ENCODE measurements at places on chromosomes 6 and 20. TPM values are rescaled to one million over a fixed set of nuclear protein-coding genes. Genes with fewer than 3 reads are reported as not detected.
A peak's percentile ranks its signal among the peaks of the same experiment; 100 is the strongest.

- peaks cover 17% of the 10 kb centered on the region for H3K4me1 ChIP-seq
- no peaks in the 10 kb centered on the region for H3K36me3 ChIP-seq
- DNase-seq: no peak
- H3K27ac ChIP-seq: no peak overlapping the region
These were observed 1.5 kb downstream of the TFAP2A start for GRCh38 chr6:10413262-10413849.

SALL4 gene
- total RNA-seq: not detected

- no peak for DNase-seq
- peaks cover 25% of the 10 kb centered on the region for H3K4me1 ChIP-seq
- H3K27ac ChIP-seq: no peak overlapping the region
- H3K27me3 ChIP-seq: peaks cover 66% of the 10 kb centered on the region
- H3K36me3 ChIP-seq: no peaks in the 10 kb centered on the region
- peak overlapping the region; percentile 33 for H3K4me3 ChIP-seq
These were observed 631 bp downstream of the ULBP2 start for GRCh38 chr6:149942461-149942829.

GRCh38 chr6:64505312-64505711, 869.7 kb downstream of the PHF3 start:
- DNase-seq: no peak
- no peaks in the 10 kb centered on the region for H3K27me3 ChIP-seq
- no peak overlapping the region for H3K4me3 ChIP-seq
- H3K4me1 ChIP-seq: no peaks in the 10 kb centered on the region
- no peak overlapping the region for H3K27ac ChIP-seq
- no peaks in the 10 kb centered on the region for H3K36me3 ChIP-seq

GRCh38 chr6:21987501-21987957, 309.3 kb downstream of the PRL start:
- no peaks in the 10 kb centered on the region for H3K27me3 ChIP-seq
- H3K4me3 ChIP-seq: peak overlapping the region; percentile 10
- peak overlapping the region; percentile 72 for H3K27ac ChIP-seq
- no peaks in the 10 kb centered on the region for H3K36me3 ChIP-seq
- DNase-seq: peak; percentile 73

DNA sequence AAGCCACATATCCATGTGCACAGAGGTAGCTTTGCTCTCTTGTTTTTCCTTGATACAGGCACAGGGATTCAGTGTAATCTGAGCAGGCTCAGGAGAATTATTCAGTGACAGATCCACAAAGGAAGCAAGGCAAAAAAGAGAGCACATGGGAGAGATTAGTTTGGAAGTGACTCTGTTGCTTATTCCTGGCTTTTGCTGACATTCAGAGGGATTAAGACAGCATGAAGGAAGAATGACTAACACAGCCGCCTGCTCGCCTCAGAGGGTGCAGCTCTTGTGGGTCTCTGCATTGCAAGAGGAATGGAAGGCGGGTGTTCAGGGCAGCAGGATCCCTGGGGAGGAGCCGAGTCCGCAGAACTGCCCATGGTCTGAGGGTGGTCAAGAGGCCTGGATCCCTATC, 203.4 kb upstream of the KCNQ5 start:
- H3K27me3 ChIP-seq: no peaks in the 10 kb centered on the region
- H3K27ac ChIP-seq: no peak overlapping the region
- H3K4me3 ChIP-seq: no peak overlapping the region
- no peaks in the 10 kb centered on the region for H3K36me3 ChIP-seq
- no peak for DNase-seq

TRAM2 gene
- total RNA-seq: 9.4 TPM

SLC24A3 gene
- 4.6 TPM for total RNA-seq

- DNase-seq: no peak
- no peaks in the 10 kb centered on the region for H3K36me3 ChIP-seq
These were observed 40.1 kb downstream of the VSTM2L start for GRCh38 chr20:37943033-37943432.

- no peak overlapping the region for H3K4me3 ChIP-seq
- H3K36me3 ChIP-seq: no peaks in the 10 kb centered on the region
- no peak overlapping the region for H3K27ac ChIP-seq
- DNase-seq: no peak
These were observed 71.2 kb upstream of the PRDM1 start for GRCh38 chr6:106014955-106015354.

DNA sequence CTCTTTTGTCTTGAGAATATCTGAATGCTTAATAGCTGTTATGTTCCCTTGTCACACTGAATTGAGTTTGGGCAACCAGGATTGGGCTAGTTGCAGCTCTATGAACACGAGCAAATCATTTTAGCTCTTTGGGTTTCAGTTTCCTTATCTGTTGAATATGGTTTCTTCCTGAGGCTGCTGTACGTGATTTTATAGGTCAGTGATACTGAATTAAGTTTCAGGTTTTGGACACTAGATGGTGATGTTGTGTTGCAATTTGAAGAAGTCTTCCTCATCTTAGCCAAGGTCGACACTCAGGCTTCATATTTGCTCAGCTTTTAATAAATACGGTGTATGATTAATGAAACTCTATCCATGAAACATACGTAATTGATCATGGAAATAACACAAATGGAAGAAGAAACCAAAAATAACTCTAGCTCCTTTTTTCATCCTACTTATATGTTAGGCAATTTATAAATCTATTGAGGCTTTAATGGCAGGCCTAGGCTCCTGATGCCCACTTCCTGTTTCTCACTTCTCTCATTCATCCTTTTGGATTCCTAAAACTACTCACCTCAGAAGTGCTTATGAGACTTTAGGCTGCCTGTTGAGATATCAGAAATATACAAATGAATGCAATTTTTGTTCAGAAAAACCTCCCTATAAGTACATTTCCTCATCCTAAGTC, 354.1 kb upstream of the MAP3K7 start:
- H3K27me3 ChIP-seq: no peaks in the 10 kb centered on the region
- no peak overlapping the region for H3K27ac ChIP-seq
- H3K4me1 ChIP-seq: no peaks in the 10 kb centered on the region
- H3K36me3 ChIP-seq: no peaks in the 10 kb centered on the region

GRCh38 chr20:10553326-10553984, 118.3 kb downstream of the SLX4IP start:
- H3K4me1 ChIP-seq: no peaks in the 10 kb centered on the region
- H3K36me3 ChIP-seq: no peaks in the 10 kb centered on the region
- no peak overlapping the region for H3K4me3 ChIP-seq
- DNase-seq: peak; percentile 74
- H3K27me3 ChIP-seq: no peaks in the 10 kb centered on the region

DNA sequence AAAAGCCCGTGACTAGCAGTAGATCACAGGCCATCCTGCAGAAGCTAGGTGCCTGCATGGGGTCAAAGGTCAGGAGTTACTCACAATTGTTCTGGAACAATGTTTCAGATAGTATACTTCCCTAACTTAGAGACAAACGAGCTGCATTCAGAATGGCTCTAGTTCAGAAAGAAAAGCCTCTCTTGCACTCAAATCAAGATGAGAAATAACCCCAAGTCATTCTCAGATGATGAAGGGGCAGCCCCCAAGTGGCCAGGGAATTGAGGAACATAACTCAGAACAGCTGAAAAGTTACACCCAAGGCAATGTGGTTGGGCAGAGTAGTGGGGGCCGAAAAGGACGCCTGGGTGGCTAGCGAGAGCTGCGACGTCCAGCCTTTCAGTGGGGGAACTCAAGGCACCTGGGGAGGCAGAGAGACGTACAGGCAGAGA, 27.8 kb downstream of the FYN start:
- H3K36me3 ChIP-seq: no peaks in the 10 kb centered on the region
- H3K27ac ChIP-seq: peak overlapping the region; percentile 12
- peaks cover 41% of the 10 kb centered on the region for H3K4me1 ChIP-seq
- H3K27me3 ChIP-seq: no peaks in the 10 kb centered on the region

DNA sequence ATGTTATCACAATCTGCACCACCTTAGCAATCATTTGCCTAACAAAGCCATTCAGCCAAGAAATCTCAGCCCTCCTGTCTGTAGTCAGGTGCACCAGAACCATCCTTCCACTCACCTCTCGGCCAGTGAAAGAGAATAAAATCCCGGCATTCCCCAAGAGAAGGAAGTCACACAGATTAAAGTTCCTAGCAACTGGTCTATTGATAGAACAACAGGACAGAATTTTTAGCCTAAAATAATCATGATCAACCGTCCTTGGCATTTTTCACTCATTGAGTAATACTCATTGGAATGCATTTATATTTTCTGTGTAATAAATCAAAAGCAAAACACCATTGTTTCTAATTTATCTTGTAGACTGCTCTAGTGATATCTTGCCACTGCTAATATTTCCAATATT, 85.7 kb upstream of the CDH4 start:
- no peaks in the 10 kb centered on the region for H3K36me3 ChIP-seq
- no peaks in the 10 kb centered on the region for H3K4me1 ChIP-seq
- no peak overlapping the region for H3K27ac ChIP-seq

STX11 gene
- total RNA-seq: 3.0 TPM

- no peaks in the 10 kb centered on the region for H3K4me1 ChIP-seq
- no peak for DNase-seq
These were observed 100.6 kb upstream of the SALL4 start for GRCh38 chr20:51902933-51903332.

PXT1 gene
- total RNA-seq: not detected

GUCA1A gene
- not detected for total RNA-seq

GRCh38 chr6:70112716-70113115, 190.2 kb downstream of the COL9A1 start:
- H3K27me3 ChIP-seq: no peaks in the 10 kb centered on the region
- no peak overlapping the region for H3K27ac ChIP-seq
- no peaks in the 10 kb centered on the region for H3K4me1 ChIP-seq
- H3K4me3 ChIP-seq: no peak overlapping the region

GRCh38 chr6:97775012-97775411, 492.0 kb upstream of the MMS22L start:
- H3K36me3 ChIP-seq: no peaks in the 10 kb centered on the region
- no peak for DNase-seq
- H3K27ac ChIP-seq: no peak overlapping the region
- no peaks in the 10 kb centered on the region for H3K4me1 ChIP-seq
- H3K27me3 ChIP-seq: no peaks in the 10 kb centered on the region
- no peak overlapping the region for H3K4me3 ChIP-seq

PPP1R14C gene
- total RNA-seq: 40.6 TPM

- H3K4me1 ChIP-seq: no peaks in the 10 kb centered on the region
- H3K27ac ChIP-seq: no peak overlapping the region
- no peaks in the 10 kb centered on the region for H3K36me3 ChIP-seq
- H3K4me3 ChIP-seq: no peak overlapping the region
- DNase-seq: no peak
These were observed 18.8 kb upstream of the OLIG3 start for GRCh38 chr6:137512757-137513605.

PLAGL2 gene
- total RNA-seq: 6.6 TPM

CALHM4 gene
- not detected for total RNA-seq

- no peaks in the 10 kb centered on the region for H3K36me3 ChIP-seq
- no peak overlapping the region for H3K27ac ChIP-seq
- DNase-seq: no peak
- H3K4me3 ChIP-seq: no peak overlapping the region
These were observed 135.2 kb downstream of the RFPL4B start for GRCh38 chr6:112482373-112482772.

DNA sequence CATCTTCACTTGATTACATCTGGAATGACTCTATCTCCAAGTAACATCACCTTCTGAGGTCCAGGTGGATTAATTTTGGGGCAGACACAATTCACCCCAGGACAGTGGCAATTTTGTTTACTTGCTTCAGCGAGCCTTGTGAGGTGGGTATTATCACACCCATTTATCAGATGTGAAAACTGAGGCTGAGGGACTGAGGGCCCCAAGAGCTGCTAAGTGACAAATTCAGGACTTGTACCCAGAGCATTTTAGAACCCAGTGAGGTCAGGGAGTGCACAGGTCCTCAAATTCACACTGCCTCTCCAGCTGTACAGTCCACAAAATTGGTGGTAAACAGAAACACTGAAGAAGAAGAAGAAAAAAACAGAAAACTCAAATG, 125.2 kb upstream of the PMEPA1 start:
- no peaks in the 10 kb centered on the region for H3K27me3 ChIP-seq
- no peak for DNase-seq
- no peak overlapping the region for H3K27ac ChIP-seq
- no peak overlapping the region for H3K4me3 ChIP-seq

DNA sequence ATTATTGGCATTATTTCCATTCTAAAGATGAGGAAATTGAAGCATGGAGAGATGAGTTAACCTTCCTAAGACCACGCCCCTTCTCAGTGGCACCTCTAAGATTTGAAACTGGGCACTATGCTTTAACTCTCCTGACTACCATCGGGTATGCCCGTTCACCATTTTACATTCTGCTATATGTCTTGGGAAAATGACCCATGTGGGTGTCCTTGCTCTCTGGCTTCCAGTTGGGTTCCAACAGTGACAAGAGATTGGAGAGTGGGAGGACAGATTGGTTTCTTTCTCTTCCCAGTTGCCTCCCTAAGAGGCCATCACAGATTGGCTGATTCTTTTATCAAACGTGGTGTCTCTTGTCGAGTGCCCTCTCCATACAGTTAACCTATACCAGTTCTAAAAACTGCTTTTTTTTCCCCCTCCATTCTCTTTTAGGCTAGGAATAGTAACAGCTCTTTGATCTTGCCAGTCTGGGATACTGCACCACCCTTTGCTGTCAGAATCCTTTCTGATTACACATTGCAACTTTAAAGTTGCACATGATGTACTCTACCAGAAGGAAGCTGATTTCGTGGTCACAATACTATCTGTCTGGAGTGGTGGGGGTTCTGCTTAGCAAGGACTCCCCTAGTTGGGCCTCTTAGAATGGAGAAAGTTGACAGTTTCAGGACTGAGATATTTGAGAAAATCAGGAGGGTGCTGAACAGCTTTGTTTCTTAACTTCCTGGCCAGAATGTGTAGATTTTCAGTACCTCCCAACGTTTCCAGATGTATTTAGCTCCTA, 88.0 kb upstream of the ELOVL5 start:
- no peak overlapping the region for H3K27ac ChIP-seq
- H3K4me1 ChIP-seq: no peaks in the 10 kb centered on the region
- H3K36me3 ChIP-seq: no peaks in the 10 kb centered on the region

DNA sequence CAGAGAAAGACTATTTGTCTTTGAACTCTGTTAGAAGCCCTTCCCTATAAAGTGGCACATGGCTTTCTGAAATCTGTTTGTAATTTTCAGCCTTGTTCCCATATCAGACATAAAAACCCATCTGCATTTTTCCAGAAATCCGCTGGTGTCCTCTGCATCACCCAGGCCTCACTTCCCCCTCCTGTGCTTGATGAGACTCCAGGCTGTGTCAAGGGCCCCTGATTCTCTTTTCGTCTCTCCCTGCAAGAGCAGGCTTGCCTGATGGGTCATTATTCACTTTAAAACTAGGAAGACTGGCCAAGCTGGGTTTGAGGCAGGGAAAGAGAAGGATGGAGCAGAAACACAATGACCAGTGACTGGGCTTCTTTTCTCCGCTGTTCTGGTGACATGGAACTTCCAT, 10.6 kb upstream of the PROKR2 start:
- DNase-seq: no peak
- H3K27me3 ChIP-seq: no peaks in the 10 kb centered on the region
- no peak overlapping the region for H3K4me3 ChIP-seq
- H3K27ac ChIP-seq: no peak overlapping the region

GRCh38 chr6:313087-313486, 20.8 kb downstream of the DUSP22 start:
- no peak overlapping the region for H3K4me3 ChIP-seq
- H3K27me3 ChIP-seq: no peaks in the 10 kb centered on the region
- H3K27ac ChIP-seq: no peak overlapping the region
- H3K36me3 ChIP-seq: no peaks in the 10 kb centered on the region
- H3K4me1 ChIP-seq: peaks cover 15% of the 10 kb centered on the region

- H3K27me3 ChIP-seq: no peaks in the 10 kb centered on the region
- peaks cover 4% of the 10 kb centered on the region for H3K36me3 ChIP-seq
- peak overlapping the region; percentile 17 for H3K27ac ChIP-seq
- DNase-seq: no peak
- H3K4me1 ChIP-seq: no peaks in the 10 kb centered on the region
- H3K4me3 ChIP-seq: no peak overlapping the region
These were observed 20.0 kb downstream of the VEGFA start for GRCh38 chr6:43790031-43790430.
